ENCODE measurements at places on chromosomes 5 and 9. TPM values are rescaled to one million over a fixed set of nuclear protein-coding genes. Genes with fewer than 3 reads are reported as not detected.

ZBTB5 gene
- total RNA-seq, result 20.8 TPM

CDC20B gene
- 1.9 TPM for total RNA-seq

OBP2B gene
- not detected for total RNA-seq

NDST1 gene
- 39.0 TPM for total RNA-seq

SPOCK1 gene
- 31.8 TPM for total RNA-seq

All from spinal cord (tissue), 10 donors.